Stimulated activated CD8-positive, alpha-beta memory T cell treated with anti-CD3 and anti-CD28 coated beads, Interleukin-7, amount 100 ng/mL, for 24 hours (primary cell): ENCODE measurements at places on chromosomes 1 and 21.

DNA sequence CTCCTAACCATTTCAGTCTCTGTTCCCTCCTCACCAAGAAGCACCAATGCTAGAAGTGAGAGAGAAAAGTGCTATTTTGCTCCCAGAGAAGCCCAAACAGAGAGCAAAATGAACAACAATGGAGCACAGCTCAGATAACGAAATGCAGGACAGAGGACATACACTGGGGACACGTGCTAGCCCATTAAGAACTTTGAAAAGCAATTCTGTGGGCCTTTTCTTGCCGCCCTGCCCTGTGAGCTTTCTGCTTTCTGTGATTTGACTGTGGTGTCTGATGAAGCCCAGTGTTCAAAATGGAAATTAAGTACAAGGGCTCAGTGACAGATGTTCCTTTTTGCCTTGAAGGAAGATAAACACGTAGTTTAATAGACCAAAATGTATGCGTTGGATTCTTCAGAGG, 130.8 kb downstream of the S1PR1 start:
- DNase-seq, result no peak

DNA sequence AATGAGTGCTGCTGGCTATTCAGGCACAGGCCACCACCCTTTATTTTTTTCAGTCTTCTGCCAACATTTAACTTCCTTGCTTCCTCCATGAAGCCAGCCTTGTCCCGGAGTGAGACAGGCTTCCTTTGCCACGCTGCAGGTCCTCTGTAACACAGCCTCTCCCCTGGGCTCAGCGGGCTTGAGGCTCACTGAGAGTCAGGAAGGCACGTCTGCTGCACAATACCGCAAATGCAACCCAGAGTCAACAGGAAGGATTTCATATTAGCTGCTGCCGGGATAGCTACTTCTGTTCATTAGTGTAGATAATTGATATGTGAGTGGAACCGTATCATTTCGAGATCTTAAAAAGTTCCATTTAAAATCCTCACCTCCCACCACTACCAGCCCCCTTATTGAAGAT, 22.5 kb downstream of the MYOG start:
- DNase-seq, result no peak

DNA sequence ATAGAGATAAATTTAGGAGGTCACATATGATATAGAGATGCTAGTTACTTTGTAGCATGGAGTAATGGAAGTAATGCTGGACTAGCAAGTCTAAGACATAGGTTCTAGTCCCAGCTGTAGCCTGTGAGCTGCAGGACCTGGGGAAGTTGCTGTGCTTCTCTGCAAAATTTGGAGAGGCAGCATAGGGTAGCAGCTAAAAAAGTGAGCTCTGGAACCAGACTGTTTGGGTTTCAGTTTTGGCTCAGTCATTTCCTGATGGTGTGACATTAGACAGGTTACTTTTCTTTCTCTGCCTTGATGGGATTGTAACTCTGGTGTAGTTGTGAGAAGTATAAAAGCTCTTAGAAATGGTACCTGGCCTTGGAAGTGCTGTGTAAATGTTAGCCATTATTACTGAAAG, 3.3 kb downstream of the METTL13 start:
- no peak for DNase-seq

DNA sequence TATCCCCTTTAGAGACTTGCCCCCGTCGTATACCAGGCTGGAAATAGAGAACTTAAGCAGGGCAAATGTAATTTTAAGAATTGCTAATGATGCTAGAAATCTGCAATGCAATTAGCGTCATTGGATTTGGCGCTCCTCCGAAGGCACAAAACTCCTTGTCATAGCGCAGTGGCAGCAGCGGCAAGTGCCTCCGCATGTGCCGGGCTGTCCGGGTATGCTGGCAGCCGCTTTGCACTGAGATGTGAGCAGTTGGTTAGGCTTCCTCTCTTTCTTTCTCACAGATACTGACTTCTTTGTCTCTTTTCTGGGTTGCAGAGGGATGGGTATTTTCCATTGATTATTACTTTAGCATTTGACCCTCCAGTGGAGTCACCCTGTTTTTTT, 193.4 kb upstream of the LMO4 start:
- DNase-seq, result no peak

- no peak for DNase-seq
Observed at GRCh38 chr1:13888351-13888986, 188.5 kb downstream of the PRDM2 start.

GRCh38 chr1:145711213-145711651, 4.1 kb upstream of the PDZK1 start:
- no peak for DNase-seq

DNA sequence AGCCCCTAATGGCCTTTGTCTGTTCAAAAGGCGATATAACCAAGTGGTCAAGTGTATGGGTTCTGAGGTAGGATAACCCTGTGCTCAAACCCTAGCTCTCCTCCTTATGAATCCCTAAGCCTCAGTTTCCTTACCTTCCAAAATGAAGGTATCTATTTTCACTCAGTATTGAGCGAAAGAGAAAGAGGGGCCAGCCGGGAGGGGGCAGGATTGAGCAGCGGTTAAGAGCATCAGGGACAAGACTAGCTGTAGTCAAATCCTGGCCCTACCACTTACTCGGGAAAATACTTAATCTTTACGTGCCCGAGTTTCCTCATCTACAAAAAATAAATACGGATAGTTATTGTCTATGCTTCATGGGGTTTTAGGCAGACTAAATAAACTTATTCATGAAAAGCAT, 25.7 kb downstream of the LY9 start:
- DNase-seq, result no peak

GRCh38 chr1:172914501-172915144, 136.1 kb downstream of the TNFSF18 start:
- no peak for DNase-seq

DNA sequence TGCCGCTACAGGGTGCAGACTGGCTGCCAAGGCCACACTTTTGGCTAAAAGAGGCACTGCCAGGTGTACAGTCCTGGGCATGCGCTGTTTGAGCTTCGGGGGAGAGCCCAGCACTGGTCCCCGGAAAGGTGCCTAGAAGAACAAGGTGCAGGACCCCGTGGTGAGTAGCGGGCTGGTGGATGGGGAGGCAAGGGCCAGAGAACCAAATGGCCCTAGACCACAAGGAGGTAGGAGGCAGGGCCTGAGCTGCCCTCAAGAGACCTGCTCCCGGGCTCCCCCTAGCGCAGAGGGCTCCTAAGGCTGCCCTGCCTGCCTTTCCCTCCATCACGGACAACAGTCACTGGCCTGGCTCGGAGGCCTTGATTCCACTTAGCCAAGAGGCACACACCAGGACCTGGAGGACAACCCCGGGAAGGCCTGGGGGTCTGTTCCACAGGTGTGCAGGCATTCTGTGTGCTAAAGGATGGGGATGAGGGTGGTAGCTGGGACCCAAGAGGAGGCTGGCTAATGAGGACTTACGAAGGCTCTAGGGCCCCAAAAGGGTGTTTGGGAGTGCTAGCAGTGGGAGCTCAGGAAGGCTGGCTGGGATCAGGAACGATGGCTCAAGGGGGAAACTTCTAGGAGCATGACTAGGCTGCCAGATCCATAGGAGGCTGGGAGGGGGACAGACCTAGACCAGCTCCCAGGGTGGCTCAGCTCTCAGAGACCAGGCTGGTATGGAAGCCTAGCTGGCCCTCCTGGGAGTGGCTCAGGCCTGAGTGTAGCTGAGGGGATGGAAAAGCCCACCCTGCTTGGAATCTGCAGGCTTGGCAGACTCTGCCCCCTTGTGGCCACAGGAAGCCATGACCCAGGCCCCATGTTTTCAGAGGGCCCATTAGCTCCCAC, 742 bp downstream of the ARTN start:
- peak; percentile 15 for DNase-seq

DNA sequence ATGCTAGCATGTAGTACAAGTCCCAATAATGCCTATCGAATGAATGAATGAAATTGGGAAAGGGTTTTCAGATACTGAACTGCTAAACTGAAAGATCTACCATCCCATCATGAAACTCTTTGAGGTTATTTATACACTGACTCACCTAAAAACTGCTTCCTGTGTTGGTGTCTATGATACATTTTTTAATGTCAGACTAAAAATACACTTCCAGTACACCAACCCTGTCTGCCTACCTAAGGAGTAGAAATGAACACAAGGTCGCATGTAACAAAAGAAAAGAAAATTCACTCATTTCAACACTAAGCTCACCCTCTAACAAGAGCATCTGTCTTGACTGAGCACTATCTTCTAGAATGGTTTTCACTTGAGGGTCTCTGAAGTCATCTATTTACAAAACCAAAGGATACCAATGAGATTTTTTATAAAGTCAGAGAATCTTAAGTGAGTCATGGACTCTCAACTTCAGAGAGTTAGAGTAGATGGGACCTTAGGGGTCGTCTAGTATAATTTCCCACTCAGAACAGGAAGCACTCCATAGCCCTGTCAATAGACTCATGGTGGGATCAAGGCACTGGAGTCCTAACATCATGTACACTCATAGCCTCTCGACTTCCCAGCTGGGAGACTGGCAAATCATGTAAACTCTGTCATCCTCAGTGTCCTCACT, 53.4 kb downstream of the WLS start:
- DNase-seq, result no peak

DNA sequence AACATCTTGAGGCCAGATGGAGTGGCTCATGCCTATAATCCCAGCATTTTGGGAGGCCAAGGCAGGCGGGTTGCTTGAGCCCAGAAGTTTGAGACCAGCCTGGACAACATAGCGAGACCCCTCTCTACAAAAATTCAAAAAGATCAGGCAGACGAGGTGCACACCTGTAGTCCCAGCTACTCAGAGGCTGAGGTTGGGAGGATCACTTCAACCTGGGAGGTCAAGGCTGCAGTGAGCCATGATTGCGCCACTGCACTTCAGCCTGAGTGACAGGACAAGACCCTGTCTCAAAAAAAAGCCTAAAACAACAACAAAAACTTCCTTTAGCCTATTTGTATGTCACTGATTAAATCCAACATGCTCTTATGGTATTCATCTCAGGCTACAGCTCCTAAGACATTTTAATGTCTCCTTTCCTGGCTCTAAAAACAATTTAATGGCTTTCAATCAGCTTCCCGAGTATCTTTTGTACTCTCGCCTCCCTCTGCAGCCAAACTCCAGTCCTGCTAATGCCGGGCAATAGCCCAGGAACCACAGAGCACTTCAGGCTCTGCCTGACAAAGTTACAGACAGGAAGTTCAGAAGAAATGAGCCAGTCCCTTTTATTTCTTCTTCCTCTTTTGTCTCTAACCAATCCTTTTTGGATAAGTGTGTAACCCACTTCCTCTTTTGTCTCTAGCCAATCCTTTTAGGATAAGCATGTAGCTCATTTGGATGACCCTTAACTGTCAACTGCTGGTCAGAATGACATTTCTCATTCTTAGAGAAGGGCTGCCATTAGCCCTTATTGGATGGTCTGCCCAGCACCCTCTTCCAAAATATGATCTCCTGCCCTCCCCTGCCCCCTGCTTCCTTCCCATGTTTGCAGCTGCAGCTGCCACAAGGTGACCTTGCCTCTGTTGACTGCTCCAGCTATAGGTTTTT, 6.6 kb upstream of the DOP1B start:
- DNase-seq, result no peak

- DNase-seq, result no peak
Observed at GRCh38 chr21:22892028-22892427, 1893.8 kb downstream of the NCAM2 start.

- no peak for DNase-seq
Observed at GRCh38 chr1:72062584-72062983, 219.8 kb downstream of the NEGR1 start.

GRCh38 chr1:227543283-227544066, 19.9 kb upstream of the ZNF678 start:
- no peak for DNase-seq

GRCh38 chr21:19340954-19341353, 937.4 kb upstream of the TMPRSS15 start:
- DNase-seq, result no peak

GRCh38 chr1:15125101-15125745, 28.3 kb upstream of the TMEM51 start:
- DNase-seq, result no peak

DNA sequence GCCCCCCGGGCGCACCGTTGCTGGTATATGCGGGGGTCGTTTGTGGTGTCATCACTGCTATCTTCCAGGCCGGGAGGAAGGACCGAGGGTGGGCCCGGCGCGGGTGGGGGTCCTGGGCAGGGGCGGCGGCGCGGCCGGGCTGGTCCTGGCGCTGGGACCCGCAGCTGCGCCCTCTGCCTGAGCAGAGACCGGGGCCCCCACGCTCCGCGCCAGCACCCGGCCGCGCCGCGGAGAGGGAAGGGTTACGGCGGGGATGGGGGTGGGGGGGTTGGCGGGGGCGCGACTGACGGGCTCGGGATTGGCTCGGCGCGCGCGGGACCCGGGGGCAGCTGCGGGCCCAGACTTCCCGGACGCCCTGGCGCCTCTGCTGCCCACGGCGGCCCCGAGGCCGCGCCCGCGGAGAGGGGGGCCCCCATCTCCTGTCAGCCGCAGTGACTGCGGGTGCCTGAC, 13.8 kb upstream of the SAMD11 start:
- DNase-seq, result no peak

GRCh38 chr1:181312946-181313345, 170.4 kb upstream of the CACNA1E start:
- DNase-seq, result no peak

DNA sequence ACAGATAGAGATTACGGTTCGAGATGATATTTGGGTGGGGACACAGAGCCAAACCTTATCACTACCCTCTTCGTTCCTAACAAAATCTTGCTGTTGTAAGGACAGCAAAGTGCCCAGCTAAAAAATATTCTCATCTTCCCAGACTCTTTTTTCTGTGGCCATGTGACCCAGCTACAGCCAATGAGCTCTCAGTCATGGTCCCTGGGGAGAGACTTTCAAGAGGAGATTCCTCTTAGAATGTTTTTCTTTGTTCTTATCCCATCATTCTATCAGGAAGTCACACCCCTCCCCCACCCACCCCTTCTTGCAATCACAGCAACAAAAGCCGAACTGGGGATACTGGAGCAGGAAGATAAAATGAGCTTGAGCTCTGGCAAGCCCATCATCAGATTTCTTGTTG, 247.1 kb downstream of the CHRM3 start:
- DNase-seq, result no peak

GRCh38 chr1:161781995-161782394, 15.9 kb downstream of the ATF6 start:
- no peak for DNase-seq

DNA sequence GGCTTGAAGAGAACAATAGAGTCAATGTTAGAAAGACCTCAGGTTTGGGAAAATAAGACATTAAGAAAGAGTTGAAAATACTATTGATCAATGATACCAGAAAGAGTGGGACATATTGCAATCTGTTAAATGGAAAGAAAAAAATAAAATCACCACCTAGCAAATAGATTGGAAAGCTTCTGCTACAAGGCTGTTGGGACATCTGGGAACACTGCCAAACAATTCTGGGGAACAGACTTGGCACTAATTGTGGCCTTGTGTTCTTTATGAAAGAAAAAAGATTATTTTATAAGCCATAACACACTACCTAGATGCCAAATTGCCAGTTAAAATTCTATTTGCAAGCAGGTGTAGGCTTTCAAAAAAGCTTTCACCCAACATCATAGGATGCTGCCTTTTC, 137.8 kb downstream of the TSEN15 start:
- no peak for DNase-seq

GRCh38 chr1:235995511-235995910, 69.4 kb downstream of the NID1 start:
- DNase-seq, result no peak

GRCh38 chr1:116478621-116479020, 92.2 kb downstream of the CD58 start:
- DNase-seq, result no peak
